ENCODE measurements at places on chromosomes 2 and 18.

GRCh38 chr2:62489162-62489561 is 16.8 kb downstream of the TMEM17 start:
- no peak for DNase-seq

DNA sequence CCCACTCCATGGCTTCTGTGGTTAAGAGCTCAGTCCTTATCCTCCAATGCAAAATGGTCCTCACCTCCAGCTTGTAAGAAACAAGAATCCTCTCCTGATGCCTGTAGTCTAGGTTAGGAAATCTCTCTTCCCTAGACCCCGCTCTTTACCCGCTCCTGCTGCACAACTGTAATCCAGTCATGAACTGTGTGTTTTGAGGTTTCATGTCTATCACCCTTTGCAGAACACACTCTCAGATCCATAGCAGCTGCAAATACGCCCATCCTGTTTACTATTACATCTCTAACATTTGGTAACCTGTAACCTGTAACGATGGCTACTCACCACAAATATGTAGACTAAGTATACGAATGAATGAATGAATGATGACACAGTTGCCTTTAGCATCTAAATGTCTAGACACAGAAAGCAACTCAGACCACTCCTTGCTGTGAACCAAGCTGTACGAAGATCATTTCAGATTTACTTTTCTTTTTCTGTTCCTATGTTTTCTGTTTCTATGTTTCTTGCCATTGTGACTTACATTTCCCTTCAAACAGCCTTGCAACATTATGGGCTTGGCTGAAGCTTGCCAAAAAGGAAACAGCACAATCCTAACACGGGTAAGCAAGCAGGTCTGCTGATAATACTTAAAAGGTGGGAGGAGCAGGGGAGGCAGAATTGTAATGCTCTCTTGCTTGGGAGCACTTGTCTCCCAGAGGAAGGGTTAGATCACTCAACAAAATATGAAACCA is 53.7 kb downstream of the EPHA4 start:
- DNase-seq, result no peak

- DNase-seq, result no peak
Measured at GRCh38 chr2:29619689-29620088, 301.7 kb downstream of the ALK start.

DNA sequence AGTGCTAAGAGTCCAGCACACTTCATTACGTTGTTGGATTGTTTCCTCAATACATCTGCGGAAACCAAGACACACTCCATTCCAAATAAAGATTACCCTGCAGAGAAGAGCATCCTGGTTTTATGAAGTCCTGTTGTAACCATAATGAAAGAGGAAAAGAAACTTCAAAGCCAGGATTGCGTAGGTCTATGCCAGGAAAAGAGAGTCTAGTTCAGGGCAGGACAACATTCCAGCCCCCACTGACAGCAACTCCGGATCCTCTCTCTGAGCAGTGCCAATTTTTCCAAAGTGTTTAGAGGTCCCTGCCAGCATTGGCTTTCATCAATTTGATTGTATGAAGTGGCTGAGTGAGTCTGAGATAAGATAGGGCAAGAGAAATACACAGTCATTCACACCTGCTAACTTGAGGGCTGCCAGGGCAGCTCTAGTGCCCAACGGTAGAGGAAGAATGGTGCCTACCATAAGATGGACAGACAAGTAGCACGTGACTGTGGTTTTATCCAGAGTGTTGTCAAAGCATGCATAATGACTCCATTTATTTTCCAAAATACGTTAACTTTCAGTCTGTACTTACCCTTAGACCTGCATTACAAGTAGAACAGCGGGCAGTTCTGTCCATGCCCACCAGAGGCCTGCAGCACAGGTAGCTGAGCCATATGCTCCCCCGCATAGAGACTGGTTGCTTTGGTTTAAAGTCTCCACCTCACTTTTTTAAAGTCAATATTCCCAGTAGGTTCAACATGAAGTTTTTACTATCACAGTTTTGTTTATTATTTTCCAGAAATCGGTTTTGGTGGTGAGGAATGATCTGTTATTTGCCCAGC is 23.7 kb downstream of the PIEZO2 start:
- DNase-seq, result no peak

GRCh38 chr18:32258558-32259204 is 68.8 kb downstream of the MEP1B start:
- no peak for DNase-seq

GRCh38 chr2:157443795-157444640 is at the start of gene CYTIP:
CYTIP (minus strand) TSS chr2:157444089; CDS start chr2:157444020, 69 bp downstream.
- DNase-seq, result no peak

DNA sequence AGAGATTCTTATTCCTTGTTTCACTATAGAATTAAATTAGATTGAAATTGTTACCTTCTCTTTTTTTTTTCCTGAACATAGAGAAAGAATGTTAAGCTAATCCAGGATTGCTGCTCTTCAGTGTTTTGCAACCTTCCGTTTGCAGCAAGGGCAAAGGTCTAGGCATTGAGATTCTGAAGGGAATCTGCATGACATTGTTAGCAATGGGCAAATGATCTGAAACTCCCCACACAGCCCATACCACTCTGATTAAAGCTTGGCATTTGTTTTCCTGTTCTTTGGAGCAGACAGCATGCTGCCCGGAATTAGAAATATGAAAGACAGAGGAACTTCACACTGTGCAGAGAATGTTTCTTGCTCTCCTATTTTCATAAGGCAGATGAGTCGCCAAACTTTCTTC is 551.8 kb downstream of the SOCS6 start:
- no peak for DNase-seq

GRCh38 chr2:120738117-120738516 is 2.4 kb downstream of the GLI2 start:
- no peak for DNase-seq

DNA sequence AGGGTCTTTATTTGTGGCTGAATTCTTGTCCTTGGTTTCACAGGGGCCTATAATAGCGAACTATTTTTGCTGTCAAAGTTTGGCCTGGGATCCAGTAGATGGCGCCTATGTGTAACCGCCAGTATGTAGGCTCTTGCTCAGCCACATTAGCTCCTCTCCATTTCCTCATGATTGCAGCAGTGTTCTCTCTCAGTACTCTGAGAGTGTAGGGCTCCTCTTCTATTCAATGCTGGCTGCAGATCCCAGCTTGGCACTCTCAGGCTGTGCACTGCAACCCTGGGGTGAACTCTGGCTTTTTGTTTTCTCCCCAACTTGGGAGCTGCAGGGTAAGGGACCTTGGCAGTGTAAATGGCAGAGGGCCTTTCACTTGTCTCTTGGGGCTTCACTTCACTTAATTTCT is 344.6 kb upstream of the CHAC2 start:
- DNase-seq, result no peak

DNA sequence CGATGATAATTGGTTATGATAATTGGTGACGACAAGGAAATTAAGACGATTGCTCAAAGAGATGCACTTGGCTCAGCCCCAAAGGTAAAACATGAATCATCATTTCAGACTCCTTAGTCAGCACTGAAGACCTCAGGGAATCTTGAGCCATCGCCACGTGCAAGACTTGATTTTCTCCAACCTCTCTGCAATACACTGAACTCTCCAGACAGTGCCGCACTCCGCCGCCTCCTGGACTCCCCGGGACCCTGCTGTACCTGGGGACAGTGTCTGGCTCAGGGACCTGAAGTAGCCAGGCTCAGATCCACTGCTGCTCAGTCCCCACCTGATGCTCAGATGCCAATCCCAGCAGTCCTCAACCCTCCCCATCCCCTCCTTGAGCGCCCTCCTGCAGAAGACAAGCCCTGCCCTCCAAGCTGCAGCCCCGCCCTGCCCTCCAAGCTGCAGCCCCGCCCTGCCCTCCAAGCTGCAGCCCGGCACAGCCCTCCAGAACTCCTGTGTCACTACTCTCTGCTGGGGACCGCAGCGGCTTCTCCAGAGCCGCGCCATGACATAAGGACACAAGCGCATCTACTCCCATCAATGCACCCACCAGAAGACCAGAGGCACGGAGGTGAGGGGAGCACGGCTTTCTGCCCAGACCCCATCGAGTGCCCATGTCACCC is 1.1 kb downstream of the TMEM18 start:
- DNase-seq, result no peak

GRCh38 chr2:19214682-19215391 is 143.6 kb downstream of the OSR1 start:
- no peak for DNase-seq

DNA sequence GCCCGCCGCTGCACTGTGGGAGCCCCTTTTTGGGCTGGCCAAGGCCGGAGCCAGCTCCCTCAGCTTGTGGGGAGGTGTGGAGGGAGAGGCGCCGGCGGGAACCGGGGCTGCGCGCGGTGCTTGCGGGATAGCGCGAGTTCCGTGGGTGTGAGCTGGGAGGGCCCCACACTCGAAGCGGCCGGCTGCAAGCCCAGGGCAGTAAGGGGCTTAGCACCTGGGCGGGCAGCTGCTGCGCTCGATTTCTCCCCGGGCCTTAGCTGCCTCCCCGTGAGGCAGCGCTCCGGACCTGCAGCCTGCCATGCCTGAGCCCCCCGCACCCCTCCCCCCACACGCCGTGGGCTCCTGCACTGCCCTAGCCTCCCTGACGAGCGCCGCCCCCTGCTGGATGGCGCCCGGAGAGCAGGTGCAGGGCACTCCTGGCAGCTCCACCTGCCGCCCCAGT is 124.4 kb downstream of the CCDC178 start:
- no peak for DNase-seq

GRCh38 chr2:223725494-223725893 is 111.9 kb downstream of the AP1S3 start:
- no peak for DNase-seq

- no peak for DNase-seq
Measured at GRCh38 chr2:1461507-1462390, 48.5 kb downstream of the TPO start.

DNA sequence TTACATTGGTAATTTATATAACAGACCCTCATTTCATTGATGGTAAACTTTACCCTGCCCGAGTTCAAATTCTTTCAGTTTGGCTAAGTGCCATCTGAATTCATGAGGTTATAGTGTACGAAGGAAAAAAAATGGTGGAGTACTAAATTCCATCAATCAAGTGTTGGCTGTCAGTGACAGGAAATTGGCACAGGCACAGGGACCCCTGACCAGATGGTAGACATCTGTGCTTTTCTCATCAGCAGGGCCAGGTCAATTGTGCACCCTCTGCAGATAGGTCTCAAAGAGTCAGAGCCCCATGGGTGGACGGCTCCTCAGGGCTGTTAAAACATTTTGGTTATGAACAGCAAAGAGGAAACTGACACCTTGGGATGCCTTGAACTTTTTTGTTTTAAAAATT is 439.2 kb downstream of the SETBP1 start:
- DNase-seq, result no peak

DNA sequence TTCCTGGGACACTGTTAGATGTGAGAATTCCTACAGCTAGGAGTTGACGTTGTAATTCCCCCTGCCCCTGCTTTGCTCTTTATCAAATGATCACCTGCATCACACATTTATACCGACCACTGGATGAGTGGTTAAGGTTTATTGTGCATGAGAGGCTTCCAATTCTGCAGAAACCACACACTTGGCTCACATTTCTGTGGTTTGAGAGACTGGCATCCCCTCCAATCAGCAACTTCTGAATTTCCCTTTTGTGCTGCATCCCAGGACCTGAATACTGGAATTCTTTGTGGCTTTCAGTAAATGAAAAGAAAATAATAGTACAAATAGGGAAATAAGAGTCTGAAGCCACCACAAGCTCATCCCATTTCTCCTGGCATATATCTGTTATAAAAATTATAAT is 628.7 kb upstream of the PIK3C3 start:
- DNase-seq, result no peak

DNA sequence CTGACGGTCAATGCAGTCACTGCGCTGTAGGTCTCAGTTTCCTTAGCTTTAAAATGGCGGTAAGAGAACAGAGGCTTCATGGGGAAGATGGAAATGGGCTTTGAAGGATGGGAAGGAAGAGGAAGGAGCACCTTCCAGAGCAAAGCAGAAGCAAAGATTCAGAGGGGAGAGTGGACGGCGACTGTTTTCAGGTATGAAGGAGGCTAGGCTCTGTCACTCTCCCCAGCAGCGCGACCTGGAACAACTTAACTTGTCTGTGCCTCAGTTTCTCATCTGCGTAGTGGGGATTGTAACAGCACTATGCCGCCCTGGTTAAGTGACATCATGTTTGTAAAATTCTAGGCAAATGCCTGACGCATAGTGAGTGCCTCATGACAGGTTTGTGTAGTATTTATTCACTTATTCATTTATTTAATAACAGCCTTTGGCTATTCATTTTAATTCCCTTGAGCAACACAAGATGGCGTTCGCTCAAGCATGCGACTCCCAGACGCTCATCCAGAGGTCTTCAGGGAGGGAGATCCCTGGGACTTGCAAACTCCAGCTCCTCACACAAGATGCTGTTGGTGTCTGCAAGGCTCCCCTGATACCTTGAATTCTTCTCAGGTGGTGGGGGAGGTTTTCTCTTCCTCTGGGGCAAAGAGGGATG is 336.3 kb downstream of the DYSF start:
- DNase-seq, result no peak

DNA sequence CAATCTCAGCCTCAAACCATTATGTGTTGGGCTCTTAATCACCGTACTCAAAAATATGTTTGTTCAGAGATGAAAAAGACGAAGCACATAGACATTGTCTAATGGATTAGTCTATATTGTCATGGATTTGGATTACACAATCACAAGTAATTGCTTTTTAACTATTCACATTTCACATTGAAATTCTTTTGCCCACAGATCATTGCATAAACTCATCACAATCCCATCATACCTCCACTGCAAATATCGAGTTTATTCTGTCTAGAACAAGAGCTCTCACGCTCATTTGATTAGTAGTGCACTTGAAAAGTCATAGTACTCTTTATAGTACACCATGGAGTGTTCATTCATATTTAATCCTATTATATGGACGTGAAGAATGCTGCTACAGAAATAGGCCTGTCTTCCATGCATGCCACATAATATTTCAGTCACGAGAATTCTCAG is 97.9 kb upstream of the SOX11 start:
- no peak for DNase-seq

- DNase-seq, result no peak
Measured at GRCh38 chr2:214550786-214551185, 139.9 kb downstream of the VWC2L start.

GRCh38 chr2:164535280-164536025 is 85.8 kb downstream of the GRB14 start:
- DNase-seq, result no peak

GRCh38 chr2:124822516-124822915 is 797.4 kb downstream of the CNTNAP5 start:
- DNase-seq, result no peak

GRCh38 chr2:69171116-69171896 is 158.3 kb downstream of the ANTXR1 start:
- no peak for DNase-seq

- no peak for DNase-seq
Measured at GRCh38 chr18:76391038-76391437, 104.0 kb downstream of the ZNF516 start.

- no peak for DNase-seq
Measured at GRCh38 chr18:43883886-43884285, 606.6 kb upstream of the SYT4 start.

DNA sequence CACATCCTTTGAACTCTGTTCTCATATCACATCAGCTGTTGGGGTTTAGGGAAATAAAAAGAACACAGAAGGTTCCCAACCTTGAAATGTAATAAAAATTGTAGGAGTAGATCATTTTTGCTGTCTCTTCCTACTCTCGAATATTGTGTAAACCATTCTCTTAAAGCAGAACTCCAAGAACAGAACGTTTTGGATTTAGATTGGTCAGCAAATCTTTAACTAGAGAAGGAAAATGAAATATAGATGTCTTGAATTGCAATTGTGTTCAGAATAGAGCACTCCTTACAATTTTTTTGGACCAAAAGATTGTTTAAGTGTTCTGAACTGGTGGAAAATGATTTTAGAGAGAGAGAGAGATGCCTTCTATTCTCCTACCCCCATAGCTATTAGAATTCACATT is 23.9 kb upstream of the THSD7B start:
- DNase-seq, result no peak
